ENCODE measurements at places on chromosomes 3 and 15.

GRCh38 chr3:40714771-40715345 lies 190.1 kb downstream of the ZNF621 start:
- DNase-seq: no peak

- no peak for DNase-seq
These were observed 319.2 kb upstream of the SEMA6D start for GRCh38 chr15:47398132-47398531.

- DNase-seq: no peak
These were observed 54.6 kb upstream of the ATOSA start for GRCh38 chr15:52733696-52734255.

- DNase-seq: no peak
These were observed 57.8 kb downstream of the DTWD1 start for GRCh38 chr15:49678655-49679054.

GRCh38 chr15:51053571-51053970 lies 41.1 kb downstream of the TNFAIP8L3 start:
- no peak for DNase-seq

GRCh38 chr15:95957861-95958260 lies 372.6 kb upstream of the NR2F2 start:
- DNase-seq: no peak

- DNase-seq: no peak
These were observed 114.6 kb upstream of the FLNB start for GRCh38 chr3:57893668-57894067.

GRCh38 chr3:16484984-16485383 lies 28.5 kb downstream of the RFTN1 start:
- DNase-seq: no peak

GRCh38 chr3:123790254-123791072 lies 93.7 kb downstream of the MYLK start:
- DNase-seq: no peak
